ENCODE measurements at places on chromosomes 7 and 10.

- no peak for DNase-seq
Measured at GRCh38 chr7:106875508-106875907, 10.4 kb downstream of the PIK3CG start.

- DNase-seq = peak; percentile 58
Measured at GRCh38 chr10:43683451-43684291, 35.0 kb upstream of the ZNF32 start.

- DNase-seq = no peak
Measured at GRCh38 chr7:114062810-114063209, 144.0 kb upstream of the PPP1R3A start.

DNA sequence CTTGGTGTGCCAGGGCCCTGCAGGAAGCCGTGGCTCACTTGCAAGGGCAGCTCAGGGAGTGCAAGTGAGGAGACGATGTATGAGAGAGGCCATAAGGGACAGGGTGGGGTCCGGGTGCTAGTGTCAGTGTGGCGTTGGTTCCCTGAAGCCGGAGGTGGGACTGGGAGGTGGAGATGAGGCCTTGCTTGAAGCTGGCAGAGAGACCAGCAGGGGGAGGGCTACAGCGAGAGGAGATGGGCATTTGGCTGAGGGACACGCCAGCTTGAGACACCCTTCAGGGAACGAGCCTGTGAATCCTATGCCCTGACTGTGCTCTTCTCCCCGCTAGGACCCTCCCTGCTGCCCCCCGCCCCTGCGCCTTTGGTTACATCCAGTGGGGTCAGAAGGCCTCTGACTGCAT lies 529.1 kb downstream of the TCERG1L start:
- no peak for DNase-seq

DNA sequence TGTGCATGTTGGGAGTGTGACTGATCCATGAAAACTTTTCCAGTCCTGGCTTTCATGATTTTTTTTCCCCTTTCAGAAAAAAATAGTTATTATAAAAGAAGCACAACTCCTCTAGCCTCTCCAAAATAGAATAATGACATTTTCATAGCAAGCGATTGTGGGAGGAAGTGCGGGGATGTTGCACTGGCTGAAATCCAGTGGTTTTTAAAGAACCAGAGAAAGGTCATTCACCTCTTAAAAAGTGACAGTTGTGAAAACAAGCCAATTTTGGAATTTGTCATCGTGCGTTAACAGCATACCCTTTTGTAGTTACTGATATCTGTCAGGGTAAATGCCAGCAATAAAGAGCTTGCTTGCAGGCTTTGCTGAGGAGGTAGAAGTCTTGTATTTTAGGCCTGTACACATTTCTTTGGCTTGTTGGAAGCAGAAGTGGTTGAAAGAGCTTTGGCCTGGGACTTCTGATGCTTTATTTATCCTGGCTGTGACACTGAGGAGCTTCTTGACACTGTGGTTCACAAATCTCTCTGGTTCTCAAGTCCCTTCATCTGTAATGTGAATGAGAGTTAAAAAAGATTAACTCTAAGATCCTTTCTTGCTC lies 545.9 kb downstream of the REEP3 start:
- no peak for DNase-seq

GRCh38 chr10:80590585-80591125 lies 53.0 kb downstream of the SH2D4B start:
- DNase-seq = no peak

DNA sequence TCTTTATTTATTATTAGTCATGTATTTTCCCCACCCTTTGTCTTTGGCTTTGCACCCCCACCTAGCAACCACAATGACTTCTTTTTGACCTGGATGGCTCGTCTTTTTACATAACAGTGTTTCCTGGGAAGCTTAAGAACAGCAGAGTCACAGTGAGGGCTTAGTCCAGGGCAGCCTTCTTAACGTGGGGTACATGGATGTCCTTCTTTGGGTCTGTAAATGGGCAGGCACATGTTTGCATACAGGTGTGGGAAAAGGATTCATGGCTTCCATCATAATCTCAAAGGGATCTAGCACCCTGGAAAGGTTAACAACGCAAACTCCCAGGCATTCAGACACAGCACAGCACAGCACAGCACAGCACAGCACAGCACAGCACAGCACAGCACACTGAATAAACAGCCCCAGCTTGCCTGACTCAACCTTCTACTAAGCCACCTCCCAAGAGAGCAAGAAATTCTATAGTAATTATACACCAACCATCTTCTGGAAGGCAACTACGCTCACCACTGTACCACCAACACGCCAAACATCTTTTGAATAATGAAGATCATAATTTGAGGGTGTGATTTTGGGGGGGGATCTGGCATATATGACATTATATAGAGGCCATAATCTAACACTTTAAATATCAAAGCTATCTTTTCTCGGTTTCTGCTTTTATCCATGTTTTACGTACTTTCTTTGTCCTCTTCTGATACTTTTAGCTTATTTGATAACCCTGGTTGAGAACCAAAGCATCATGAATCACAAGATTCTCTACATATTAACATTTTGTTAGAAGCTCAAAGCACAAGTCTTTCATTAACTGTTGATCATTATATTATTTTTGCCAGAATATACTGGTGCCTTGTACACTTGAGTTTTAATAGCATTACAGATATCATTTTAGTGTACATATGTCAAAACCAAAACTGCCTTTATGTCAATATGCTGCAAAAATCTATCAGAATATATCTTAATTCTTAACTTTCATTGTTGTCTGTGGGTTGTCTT lies 177.2 kb upstream of the KLF14 start:
- no peak for DNase-seq

- no peak for DNase-seq
Measured at GRCh38 chr10:15296701-15297100, 74.4 kb downstream of the FAM171A1 start.

DNA sequence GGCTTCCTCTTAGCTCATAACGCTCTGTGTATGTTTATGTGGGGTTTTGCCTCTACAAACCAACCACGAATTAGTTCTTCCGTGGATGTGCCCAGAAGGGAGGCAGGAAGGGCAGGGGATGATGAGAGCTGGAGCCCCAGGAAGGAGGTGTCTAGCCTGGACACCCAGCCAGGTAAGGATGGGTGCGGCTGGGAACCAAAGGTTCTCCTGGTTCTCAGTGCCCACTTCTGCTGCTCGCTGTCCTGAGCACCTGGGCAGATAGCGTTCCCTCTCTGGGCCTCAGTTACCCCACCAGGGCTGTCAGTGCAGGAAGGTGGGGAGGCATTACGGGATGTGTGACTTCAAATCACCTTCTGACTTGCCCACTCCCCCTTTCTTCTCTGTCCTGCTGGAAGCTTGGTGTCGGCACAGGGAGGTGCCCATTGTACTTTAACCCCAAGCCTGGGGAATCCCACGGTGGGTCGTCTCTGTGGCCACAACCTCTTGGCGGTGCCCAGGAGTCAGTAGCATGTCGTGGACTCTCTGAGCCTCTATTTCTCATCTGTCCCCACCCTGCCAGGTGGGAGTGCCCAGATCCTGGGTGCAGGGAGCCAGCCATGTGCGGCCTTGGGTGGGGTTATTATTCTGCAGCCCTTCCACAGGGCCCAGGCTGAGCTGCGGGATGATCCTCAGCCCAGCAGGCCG lies 18.7 kb upstream of the PCBD1 start:
- DNase-seq = peak; percentile 9

GRCh38 chr10:54124209-54124885 lies 676.7 kb downstream of the PCDH15 start:
- no peak for DNase-seq

DNA sequence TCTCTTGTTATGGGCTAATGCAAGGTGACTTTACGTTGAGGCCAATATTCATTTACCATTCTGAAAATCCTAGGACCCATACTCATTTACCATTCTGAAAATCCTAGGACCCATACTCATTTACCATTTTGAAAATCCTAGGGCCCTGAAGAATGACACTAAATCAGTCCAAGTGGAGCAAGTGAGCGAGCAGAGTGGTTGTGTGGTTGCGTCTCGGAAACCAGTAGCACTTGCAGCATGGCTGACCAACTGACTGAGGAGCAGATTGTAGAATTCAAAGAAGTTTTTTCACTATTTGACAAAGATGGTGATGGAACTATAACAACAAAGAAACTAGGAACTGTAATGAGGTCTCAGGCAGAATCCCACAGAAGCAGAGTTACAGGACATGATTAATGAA lies 6.9 kb downstream of the SAR1A start:
- no peak for DNase-seq

GRCh38 chr7:113370910-113371309 lies 252.6 kb upstream of the SMIM30 start:
- DNase-seq = no peak

GRCh38 chr10:34907743-34908430 lies 92.8 kb upstream of the PARD3 start:
- no peak for DNase-seq

DNA sequence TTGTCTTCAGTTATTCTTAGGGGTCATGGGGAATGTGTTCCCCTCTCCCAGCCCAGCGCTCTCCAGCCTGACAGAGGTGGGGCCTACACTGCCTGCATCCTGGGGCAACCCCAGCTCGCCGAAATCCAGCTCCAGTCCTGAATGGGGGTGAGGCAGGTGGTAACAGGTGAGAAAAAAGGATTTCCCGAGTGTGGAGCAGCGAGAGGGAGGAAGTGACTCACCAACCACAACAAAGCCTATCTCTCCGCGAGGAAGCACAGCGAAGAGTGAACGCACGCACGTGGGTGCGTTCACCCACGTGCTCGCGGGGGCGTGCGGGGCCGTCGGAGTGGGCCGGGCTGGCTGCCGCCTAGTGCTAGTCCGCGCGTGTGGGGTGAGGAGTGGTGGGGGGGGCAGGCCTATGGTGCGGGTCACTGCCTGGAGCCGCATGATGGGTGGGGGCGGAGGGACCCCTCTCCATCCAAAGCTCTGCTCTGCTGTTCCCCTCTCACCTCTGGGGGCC lies 855 bp upstream of the PALD1 start:
- DNase-seq = peak; percentile 68

- peak; percentile 50 for DNase-seq
Measured at GRCh38 chr7:86814661-86815379, 171.1 kb downstream of the GRM3 start.
